ENCODE measurements at places on chromosomes 2 and 18.

- peak; percentile 29 for DNase-seq
Measured at GRCh38 chr2:65366595-65367125, 65.7 kb downstream of the SPRED2 start.

DNA sequence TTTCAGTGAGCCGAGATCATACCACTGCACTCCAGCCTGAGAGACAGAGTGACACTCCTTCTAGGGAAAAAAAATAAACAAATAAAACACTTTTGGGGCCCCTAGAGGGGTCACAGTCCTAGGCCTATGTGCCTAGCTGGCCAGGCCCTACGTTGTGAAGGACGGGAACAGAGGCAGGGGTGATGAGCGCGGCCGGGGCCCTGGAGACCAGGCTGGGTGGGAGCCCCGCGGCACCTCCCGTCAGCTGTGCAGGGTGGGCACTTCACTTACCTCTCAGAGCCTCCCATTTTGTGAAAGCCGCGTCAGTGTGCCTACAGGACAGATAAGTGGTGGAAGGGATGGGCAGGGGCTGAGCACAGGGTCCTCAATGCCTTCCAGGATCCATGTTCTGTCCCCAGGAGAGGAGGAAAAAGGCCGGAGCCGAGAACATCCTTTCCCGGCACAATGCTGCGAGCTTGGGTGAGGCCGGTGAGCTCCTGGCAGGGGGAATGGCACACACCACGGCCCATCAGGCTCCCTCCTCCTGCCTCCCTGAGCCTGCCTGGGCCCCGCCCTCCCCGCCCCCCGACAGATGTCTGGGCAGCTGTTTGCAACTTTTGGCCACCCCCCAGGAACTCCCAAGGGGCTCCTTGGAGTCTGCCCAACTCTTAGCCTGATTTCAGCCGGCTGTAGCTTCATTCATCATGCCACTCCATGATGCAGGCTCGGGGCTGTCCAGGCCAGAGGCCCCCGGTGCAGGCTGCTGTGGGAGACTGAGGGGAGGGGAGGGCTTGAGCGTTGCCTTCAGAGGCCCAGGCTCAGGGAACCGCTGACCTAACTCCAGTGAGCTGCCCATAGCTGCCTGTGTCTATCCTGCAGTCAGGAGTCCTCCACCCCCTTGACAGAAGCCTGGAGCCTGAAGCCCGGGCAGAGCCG, 196.5 kb downstream of the TFCP2L1 start:
- DNase-seq = no peak

- no peak for DNase-seq
Measured at GRCh38 chr2:179049546-179050311, at the start of gene CCDC141. CCDC141 (minus strand) TSS chr2:179050137; CDS start chr2:179049941, 196 bp downstream.

GRCh38 chr2:7020468-7020867, 103.3 kb downstream of the RNF144A start:
- DNase-seq = no peak

GRCh38 chr2:170509452-170510193, 205.5 kb upstream of the SP5 start:
- DNase-seq = no peak

DNA sequence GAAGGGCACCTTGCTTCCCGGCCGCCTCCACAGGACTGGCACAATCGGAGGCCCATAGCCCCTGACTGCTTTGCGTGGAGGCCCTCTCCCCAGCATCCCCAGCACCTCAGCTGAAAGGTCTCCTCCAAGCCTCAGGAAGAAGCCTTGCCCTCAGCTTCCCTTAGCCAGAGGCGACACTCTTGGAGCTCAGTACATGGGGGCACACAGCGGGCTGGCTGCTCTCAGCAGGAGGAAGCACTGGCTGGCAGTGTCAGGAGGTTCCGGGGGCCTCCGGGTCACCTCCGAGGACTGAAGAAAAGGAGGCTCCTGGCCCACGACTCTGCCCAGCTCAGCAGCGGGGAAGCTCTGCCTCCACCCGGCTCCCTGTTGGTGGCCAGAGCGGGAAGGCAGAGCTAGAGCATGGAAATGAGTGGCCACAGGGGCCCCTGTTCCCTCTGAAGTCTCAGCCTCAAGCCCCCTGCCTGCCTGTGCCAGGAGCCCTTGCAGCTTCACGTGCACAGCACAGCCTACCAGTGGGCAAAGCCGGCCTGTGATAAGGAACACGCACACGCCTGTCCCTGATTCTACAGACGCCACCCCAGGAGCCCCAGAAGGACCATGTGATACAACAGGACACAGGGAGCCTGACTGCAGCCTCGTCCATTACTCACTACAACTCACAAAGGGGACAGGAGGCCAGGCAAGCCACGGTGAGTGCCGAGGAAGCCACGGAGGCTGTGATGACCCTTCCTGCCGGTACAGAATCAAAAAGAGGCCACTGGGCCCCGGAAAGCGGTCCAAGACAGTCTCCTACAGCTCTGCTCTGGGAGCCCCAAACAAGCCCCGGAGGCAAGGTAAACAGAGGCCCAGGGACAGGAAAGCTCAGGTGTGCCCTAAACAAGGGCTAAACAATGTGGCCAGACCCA, 15.5 kb downstream of the HDAC4 start:
- DNase-seq = no peak

DNA sequence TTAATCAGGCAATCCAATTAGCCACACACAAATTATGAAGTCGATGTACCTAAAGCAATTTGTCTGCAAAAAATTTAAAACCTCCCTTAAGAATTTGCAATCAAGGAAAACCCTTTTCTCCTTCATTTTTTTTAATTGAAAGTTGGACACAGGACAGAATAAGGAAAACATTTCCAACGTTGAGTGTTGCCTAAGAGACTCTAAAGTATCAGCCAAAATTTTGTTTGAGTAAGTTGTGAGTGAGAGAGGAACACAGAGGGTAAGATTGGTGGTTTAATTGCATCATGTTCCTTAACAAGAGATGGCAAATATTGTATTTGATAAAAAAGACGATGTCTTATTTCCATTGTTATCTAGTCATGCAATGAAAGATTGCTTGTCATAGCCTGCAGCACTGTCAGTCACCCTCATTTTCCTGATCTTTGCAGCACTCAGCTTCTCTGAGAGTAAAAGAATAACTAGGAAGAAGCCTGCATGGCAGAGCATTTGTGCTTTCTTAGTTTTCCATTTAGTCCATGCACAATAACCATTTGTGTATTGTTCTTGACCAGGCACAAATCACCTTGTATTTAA, 115.5 kb downstream of the ICOS start:
- DNase-seq = no peak

GRCh38 chr2:238943338-238944067, 95.6 kb downstream of the TWIST2 start:
- DNase-seq = no peak

- no peak for DNase-seq
Measured at GRCh38 chr18:23578067-23578701, 8.1 kb downstream of the NPC1 start.

DNA sequence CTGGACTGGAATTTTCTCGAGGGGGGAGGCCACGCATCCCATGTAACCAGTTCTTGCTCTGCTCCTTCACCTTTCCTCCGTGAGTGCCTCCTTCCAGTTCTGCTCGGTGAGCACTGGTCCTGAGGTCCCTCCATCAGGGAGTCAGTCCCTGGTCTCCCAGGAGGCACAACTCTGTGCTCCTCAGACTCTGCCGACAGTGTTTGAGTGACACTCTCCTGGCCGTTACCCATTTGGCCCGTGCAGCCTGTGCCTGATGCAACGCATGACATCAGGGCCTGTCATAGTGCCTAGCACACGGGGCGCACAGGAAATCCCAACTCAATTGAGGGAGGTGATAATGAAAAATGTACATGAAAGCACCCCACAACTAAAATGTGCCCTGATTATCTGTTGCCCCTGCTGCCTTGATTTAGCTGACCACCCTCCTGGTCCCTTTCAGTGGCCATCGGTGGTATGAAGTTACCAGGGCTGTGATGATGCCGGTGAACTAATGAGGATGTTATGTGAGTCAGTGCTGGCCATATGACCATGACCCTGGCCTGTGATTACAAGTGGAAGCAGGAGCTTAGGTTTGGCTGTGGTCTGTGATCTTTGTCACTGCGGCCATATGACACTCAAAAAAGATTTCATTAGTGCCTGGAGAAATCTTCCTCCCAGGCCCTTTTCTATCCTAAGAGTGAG, 144.6 kb downstream of the TDRD15 start:
- peak; percentile 31 for DNase-seq

DNA sequence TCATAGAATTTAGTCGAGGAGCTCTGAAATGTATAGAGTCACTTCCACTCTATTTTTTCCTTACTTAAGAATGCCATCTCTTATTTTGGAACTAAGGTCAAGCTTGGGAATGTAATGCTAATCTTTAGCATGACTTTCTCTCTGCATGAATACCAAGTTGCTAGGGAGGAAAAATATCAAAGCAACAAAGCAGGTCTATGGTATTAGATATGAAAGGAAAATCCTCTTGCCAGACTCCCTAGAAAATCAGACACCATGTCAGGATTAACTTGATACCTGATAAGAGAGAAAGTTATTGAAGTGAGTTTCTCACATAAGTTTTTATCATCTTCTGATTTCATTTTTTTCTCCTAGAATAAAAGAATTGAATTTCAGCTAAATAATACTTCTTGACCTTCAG, 341.7 kb upstream of the ZNF804A start:
- DNase-seq = no peak

DNA sequence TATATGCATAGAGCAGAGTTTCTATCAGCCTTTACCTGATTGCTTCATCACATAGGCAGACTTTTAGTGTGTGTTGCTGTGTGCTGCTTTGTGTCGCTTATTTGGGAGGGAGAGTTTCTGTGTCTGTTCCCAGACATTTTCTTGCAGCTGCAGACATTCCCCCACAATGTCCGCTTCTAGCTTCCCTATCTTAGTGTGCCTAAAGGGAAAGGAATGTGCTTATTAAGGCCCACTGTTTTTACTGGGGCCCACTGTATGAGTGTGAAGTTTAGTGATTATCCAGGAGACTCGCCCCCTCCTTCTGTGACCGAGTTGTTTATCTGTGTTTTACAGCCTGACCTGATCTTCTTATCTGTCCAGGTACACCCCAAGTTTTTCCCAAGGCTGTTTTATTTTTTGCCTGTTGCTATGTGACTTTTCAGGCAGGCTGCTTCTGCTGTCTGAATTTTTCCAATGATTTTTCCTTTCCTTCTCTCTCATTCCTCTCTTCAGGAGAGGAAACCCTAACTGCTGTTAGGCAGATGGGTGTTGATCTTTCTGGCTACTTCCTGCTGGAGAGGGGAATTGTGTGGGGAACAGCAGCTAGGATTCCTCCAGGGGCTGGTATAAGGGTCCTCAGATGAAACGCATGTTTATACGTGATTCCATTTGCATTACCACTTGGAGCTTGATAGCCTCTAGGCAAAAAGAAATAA, 47.6 kb downstream of the STK17B start:
- DNase-seq = no peak

GRCh38 chr2:11482473-11483035, 16.6 kb upstream of the E2F6 start:
- no peak for DNase-seq

DNA sequence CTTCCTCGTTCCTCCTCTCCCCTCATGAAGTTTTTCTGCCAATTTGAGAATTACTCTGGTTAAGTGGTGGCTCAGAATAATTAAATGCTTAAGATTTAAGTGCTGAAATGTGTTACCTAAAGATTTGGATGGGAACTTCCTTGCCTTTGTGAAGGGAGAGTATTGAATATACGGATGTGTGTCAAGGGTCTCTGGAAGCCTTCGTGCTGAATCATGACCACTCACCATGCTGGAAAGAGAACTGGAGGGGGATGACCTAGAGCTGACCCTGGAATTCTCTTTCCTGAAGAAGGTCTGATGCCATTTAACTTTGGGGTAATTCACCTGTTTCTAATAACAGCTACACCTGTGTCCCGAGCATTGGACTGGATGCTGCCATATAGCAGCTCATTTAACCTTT, 2.2 kb downstream of the MOCOS start:
- no peak for DNase-seq

- DNase-seq = no peak
Measured at GRCh38 chr2:112150447-112150846, 12.3 kb downstream of the FBLN7 start.

DNA sequence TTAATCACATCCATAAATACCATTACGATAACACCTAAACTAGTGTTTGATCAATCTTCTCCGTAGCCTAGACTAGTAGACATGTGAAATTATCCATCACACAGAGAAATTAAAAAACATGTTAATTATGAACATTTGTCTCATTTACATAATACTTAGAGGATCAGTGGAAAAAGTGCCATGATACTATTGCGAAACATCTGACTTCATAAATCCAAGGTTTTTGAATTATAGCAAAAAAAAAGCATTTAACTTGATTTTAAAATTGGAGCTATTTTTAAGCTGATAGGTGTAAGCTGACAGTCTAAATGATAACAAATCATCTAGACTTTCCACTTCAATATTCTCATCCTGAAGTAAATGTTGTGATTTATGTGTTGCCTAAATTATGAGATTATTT, 51.6 kb downstream of the CBLN2 start:
- DNase-seq = no peak

DNA sequence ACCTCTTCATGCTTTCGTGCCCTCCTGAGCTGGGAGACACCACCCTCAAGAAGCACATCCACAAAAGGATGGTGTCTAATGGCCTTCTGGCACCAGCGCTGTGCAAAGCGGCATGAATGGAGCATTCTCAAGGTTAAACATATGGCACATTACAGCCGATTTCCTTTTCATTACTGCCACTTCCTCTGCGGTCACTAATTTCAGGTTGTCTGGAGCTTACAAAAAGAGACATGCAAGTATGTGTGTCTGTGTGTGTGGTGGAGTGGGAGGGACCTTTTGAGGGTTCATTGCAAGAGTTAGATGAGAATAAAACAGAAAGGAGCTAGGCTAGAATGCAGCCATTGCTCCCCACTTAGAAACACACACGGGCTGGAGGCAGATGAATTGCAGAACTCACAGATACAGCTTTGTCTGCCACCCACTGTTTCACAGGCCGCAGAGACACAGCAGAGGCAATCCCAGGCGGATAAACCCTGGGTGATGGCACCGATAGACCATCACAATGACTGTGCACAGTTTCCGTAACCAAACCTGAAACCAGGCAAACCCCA, 76.0 kb downstream of the TGIF1 start:
- DNase-seq = peak; percentile 76

- no peak for DNase-seq
Measured at GRCh38 chr18:56273541-56274219, 364.7 kb downstream of the TXNL1 start.

DNA sequence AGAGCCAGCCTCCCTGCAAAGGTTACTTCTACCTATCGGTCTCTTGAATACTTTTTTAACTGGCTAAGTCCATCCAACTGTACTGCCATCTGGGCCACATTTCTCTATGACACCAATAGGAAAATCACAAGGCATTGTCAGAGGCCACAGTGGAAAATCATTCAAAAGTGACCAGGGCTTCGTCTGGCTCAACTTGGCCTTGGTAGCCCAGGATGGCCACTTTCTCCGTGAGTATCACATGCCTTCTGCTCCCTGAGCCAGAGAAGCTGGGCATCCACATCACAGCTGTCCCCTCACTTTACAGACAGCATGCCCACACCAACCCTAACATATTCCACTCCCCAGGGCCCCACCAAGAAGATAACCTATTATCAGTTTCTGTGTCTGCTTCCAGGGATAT, 5.8 kb downstream of the CIB4 start:
- DNase-seq = no peak

- no peak for DNase-seq
Measured at GRCh38 chr2:63701406-63701805, 112.6 kb downstream of the MDH1 start.

Measured in hippocampal formation (tissue), 2 donors.